Caudate nucleus (tissue), 63 donors: ENCODE measurements at places on chromosomes 4 and X.
A peak's percentile ranks its signal among the peaks of the same experiment; 100 is the strongest.

- no peak for DNase-seq
These were observed 42.3 kb downstream of the QRFPR start for GRCh38 chr4:121338518-121338917.

- DNase-seq, result no peak
These were observed 573 bp downstream of the HTR2C start for GRCh38 chrX:114584375-114584943.

DNA sequence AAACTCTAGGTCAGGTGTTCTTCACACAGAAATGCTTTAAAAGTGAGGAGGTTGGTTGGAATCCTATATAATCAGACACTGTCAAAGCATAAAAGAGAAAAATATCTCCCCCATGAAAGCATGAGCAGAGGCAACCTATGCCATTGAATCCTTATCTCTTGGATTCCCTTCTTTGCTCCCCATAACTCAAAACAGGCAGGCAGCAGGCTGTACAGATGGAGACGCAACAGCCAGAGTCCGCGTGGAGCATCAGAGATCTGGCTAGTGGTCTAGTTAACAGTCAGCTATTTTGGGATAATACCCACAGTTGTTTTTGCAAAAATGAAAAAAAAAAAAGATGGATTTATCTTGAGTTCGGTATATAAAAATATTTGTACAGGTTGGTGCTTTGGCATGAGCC, 490.0 kb upstream of the TENM3 start:
- DNase-seq, result no peak

GRCh38 chrX:1511829-1512228, 25.2 kb downstream of the P2RY8 start:
- DNase-seq, result no peak

GRCh38 chrX:108442901-108443464, 3.3 kb downstream of the COL4A5 start:
- DNase-seq, result no peak

- DNase-seq, result no peak
These were observed 50.1 kb downstream of the C4orf51 start for GRCh38 chr4:145730026-145730425.

DNA sequence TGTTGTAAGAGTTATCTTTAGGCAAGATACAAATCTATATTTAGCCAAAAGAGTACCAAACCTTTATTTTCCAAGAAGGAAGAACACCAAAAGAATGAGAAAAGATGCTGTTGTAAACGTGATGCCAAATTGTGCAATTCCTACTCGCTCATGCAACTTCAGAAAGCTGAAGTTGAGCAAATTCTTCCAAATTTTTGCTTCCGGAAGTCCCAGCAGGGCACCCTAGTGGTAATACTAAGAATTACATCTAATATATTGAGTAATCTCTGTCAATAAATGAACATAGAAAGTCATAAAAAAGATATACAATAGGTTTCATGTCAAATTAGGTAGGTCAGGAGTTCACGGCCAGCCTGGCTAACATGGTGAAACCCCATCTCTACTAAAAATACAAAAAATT, 36.0 kb upstream of the SMARCAD1 start:
- DNase-seq, result no peak

GRCh38 chr4:105708181-105709080, at the start of the genes GSTCD and INTS12:
Gene GSTCD (plus strand): TSS chr4:105708784. CDS start chr4:105717614, 8,830 bp downstream.
Gene INTS12 (minus strand): TSS chr4:105708689. CDS start chr4:105700005, 8,684 bp downstream.
- DNase-seq, result peak; percentile 71

DNA sequence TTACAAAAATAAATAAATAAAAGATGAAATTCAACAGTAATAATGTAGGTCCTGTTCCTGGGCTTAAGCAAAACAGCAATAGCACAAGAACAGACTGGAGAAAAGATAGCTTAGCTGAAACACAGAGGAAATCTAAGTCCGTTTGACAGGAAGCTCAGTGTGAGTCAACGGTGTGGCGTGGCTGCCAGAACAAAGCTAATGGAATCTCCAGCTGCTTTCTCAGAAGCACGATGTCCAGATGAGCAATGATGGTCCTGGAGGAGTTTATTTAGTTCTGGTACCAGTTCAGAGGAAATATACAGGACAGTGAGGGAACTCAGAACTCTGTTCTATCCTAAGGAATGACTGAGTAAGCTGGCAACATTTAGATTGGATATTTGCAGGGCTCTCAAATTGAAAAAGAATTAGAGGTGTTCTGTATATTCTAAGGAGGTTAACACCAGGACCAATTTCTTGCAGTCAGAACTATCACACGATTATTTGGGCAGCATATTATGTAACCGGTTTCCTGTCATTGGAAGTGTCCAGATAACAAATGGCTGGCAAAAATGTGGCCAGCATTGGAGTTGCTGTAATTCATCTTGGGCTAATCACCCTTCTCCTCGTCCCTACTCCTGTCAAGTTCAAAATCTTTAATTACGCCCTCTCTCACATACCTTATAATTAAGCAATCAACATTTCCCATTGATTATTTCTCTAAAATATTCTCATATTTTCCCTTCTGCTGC, 12.7 kb downstream of the GAB3 start:
- no peak for DNase-seq

- no peak for DNase-seq
These were observed 40.5 kb downstream of the TMEM131L start for GRCh38 chr4:153506341-153507309.

DNA sequence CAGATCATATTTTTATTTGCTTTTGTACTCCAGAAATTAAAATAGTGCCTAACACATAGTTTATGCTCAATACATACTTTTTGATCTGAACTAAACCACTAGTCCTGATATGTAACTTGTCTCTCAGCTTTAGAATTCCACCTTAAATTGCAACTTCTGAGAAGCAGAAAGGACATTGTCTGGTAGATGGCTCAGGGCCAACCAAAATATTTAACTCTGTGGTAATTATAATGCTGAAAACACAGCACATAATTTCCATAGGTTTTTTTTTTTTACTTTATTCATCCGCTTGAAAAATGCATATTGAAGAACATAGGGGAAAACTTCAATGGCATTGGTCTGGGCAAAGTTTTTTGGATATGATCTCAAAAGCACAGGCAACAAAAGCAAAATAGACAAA, 59.3 kb downstream of the AREG start:
- no peak for DNase-seq

- no peak for DNase-seq
These were observed 677.3 kb downstream of the FSTL5 start for GRCh38 chr4:161486461-161486860.

- DNase-seq, result no peak
These were observed 56.4 kb downstream of the DCX start for GRCh38 chrX:111355523-111356115.

- DNase-seq, result no peak
These were observed 8.7 kb upstream of the TMSB15C start for GRCh38 chrX:104084534-104085277.

GRCh38 chr4:135921081-135921480, 1611.2 kb downstream of the PCDH18 start:
- DNase-seq, result no peak

DNA sequence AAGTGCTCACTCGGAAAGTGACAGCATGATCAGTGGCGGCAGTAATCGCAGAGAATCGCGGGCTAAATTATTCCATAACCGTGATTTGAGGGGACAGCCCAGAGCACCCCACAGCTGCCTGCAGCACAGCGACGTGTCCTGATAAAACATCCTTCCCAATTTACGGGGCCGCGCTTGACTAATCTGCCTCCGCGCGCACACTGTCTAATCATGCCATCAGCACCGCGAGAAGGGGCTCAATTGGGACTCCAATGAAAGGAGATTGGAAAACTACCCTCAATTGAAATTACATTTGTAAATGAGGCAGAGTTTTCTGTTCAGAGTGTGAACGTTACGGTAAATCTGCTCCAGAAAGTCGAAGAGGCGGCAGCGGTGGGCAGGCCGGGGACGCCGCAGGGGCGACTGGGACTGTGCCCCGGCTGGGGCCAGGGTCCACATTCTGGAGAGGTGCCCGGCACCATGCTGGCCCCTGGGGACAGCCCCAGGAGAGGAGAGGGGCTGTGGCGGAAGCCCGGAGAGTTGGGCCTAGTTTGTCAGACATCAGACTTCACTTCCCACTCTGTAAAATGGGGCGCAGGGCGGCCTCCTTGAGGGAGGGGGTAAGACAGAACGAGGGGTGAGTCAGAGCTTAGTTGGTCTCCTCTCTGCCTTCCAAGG, 107.7 kb downstream of the FAM53A start:
- DNase-seq, result no peak

DNA sequence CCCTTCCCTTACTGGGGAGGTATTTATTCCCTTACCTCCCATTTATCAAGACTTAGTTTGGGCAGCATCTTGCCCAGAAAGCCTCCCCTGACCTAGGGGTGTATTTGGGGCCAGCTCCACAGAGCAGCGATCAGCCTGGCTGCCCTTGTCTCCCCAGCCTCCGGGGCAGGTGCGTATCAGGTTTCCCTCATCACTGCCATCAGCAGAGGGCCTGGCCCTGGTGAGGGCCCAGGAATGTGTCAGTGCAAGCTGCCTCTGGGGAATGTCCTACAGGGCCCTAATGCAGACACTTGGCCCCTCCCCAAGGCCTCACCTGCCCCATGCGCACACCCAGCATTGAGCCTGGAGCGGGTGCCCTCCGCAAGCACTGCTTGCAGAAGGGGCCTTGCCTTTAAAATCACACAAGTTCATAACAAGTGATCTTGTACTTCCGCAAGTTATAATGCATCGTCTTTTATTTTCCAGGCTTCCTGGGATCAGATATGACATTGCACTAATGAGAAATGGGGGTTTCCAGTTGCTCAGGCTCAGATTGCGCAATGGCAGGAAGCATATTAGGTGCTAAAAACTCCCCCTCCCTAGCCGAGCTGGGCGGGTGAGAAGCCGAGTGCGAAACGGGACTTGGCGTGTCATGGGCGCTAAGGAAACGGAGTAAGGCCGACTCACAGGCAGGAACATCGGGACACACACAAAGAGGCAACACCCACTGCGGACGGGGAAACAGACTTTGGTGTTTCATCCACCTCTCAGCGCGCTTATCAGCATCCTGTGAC, 25.4 kb upstream of the AFAP1 start:
- no peak for DNase-seq

GRCh38 chr4:121011138-121011537, 61.2 kb downstream of the NDNF start:
- DNase-seq, result no peak

GRCh38 chr4:156773648-156774357, 197.8 kb downstream of the PDGFC start:
- DNase-seq, result peak; percentile 9

DNA sequence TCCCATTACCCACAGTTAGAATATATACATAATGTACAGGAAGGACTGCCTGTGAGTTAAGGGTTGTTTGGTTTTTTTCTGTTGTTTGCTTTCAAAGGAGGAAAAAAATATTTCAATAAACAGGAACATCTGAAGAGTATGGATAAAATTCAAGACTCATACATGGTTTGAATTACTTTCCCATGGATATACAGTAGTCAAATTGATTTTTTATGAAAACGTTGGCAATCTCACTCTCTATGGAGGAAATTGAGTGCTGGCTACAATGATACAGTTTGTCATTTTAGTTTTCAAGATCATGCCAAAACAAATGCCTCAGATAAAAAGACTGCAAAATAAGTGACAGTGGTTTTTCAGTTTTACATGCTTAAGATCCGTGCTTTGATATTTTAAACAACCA, 116.6 kb downstream of the SH3RF1 start:
- no peak for DNase-seq

DNA sequence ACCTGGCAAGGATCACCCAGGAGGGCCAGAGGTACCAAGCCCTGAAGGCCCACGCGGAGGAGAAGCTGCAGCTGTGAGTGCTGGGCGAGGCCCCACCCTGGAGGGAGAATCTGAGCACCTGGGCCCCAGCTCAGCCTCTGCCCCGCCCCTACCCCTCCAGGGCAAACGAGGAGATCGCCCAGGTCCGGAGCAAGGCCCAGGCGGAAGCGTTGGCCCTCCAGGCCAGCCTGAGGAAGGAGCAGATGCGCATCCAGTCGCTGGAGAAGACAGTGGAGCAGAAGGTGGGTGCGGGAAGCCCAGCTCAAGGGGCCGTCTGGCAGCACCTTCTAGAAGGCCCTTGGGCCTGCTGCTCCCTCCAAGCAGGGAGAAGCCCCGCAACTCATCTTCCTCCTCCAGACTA, 23.2 kb downstream of the TACC3 start:
- DNase-seq, result no peak

DNA sequence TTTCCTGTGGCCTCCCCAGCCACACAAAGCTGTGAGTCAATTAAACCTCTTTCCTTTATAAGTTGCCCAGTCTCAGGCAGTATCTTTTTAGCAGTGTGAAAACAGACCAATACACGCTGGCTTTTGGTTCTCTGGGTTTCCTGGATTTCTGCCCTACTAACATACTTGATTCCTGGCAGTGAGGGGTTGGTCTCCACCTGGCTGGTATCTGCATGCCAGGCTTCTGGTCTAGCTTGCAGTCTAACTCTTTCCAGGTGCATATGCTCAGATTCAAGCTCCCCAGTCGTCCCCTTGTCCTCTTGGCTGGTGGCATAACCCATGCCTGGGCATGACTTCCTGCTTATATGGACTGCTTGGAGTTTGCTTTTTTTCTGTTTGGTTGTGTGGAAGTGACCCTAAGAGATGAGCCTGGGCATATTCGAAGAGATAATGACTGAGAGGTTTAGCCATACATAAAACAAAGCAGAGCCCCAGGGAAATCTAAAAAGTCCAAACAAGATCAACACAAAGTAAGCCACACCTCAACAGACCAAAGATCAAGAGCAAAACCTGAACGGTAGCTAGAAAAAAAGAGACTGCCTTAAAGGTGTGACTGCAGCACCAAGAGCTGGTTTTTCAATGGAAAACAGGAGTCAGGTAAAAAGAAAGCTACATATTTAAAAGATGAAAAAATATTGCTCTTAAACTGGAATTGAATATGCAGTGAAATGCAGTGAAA, 102.1 kb upstream of the STS start:
- DNase-seq, result no peak

DNA sequence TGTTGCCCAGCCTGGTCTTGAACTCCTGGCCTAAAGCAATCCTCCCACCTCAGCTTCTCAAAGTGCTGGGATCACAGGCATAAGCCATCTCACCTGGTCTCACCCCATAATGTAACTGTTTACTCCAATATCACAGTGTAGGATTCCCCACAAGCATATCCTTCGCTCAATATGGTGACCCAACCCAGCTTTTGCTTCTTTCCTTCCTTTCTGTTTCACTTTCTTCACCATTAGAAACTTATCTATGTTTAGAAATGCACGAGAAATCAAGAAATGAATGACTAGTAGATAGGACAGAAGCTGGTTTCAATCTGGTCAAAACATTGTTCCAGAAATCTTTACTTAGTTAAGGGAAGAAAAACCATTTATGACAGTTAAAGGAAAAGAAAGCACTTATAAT, 18.9 kb downstream of the TSPAN5 start:
- DNase-seq, result no peak

GRCh38 chr4:90960840-90961239, 833.6 kb downstream of the CCSER1 start:
- no peak for DNase-seq

- no peak for DNase-seq
These were observed 8.1 kb downstream of the SNX25 start for GRCh38 chr4:185217408-185217975.

GRCh38 chrX:107729558-107730297, 45.9 kb downstream of the TSC22D3 start:
- no peak for DNase-seq

GRCh38 chrX:53281963-53282695, 745 bp upstream of the IQSEC2 start:
- no peak for DNase-seq

GRCh38 chr4:32569861-32570260, 1849.7 kb downstream of the PCDH7 start:
- no peak for DNase-seq

GRCh38 chrX:129996120-129996519, 13.7 kb downstream of the BCORL1 start:
- no peak for DNase-seq

GRCh38 chrX:109774706-109775105, 41.6 kb upstream of the ACSL4 start:
- DNase-seq, result no peak
